KBM-7 (cell line): ENCODE measurements at places on chromosomes 6 and 20.

- no peak for DNase-seq
Measured at GRCh38 chr20:23515250-23515939, 24.5 kb downstream of the CST8 start.

DNA sequence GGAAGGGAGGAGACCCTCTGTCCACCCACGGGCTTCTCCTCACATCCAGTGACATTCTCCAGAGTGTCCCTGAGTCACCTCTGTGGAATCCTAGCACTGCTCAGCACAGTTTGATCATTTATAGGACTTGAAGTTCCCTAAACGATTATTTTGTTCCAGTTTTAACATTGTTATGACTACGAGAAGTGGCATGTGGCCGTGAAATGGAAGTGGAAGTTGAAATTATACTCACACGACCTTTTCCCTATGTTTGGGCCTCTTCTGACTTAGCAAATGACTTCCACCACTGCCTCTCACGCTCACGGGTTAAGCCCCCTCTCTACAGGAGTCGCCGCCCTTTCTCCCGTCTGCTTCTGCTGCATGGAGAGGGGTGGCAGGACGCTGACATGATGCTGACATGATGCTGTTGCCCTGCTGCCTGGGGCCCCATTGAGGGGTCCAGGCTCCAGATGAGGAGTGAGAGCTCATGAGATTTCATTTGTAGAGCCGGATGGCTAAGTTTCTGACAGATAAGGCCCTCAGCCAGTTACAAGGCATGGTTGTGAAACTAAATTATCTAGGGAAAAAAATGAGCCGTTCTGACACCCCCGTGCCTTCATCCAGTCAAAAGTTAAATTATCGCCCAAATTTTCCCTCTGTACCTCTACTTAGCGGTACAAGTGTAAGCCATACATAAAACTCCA is 153.6 kb upstream of the UST start:
- no peak for DNase-seq

DNA sequence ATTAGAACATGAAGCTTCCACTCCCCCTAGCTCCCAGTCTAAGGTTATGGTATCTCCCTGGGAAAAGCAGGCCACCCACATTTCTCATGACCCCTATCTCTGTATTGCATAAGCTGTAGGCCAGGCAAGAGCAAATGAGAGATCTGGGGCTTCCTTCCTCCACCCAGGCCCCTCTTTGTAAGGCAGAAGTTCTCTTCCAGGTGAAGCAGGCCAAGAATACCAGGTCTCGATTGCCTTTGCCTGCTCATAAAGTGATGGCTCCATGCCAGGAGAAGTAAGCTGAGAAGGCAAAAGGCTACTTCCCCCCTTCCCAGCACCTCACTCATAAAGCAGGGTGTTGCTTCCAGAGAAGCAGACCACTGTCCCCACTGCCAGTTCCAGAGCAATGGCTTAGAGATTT is 144.1 kb upstream of the KCNK16 start:
- no peak for DNase-seq

GRCh38 chr6:42352856-42353564 is 98.7 kb downstream of the TRERF1 start:
- DNase-seq, result no peak

DNA sequence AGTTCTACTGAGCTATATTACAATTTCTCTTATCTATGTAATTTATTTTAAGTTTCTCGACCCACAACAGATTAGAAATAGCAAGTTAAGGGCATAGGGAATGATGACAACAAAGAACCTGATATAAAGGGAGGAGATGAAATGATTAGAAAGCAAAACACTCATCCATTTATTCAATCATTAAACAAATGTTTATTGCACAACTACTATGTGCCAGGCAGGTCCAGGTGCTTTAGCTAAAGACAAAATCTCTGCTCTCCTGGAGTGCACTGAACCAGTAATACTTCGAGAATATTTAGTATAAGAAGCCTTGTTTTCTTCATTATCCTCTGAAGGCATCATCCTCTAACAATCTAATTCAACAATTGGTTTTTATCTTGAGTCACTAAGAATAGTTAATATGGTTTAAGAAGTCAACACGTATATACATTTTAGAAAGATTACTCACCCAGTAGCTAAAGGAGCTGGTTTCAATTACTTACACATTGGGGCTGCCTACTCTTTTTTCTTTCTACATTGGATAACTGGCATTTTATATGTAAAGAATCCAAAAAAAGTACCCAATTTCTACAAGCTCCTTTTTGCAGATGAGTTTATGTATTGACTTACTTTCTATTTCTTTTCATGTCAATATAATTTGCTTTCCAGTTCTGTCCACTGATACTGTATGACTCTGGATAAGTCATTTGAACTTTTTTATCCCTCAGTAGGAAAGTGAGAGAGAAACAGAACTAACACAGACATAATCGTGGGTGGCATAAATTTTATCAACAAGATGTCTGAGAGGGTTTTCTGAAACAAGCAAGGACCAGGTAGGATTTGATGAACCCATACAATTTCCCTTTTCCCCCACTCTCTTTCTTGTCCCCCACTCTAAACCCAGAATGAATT is 312.6 kb downstream of the CLIC5 start:
- DNase-seq, result no peak

DNA sequence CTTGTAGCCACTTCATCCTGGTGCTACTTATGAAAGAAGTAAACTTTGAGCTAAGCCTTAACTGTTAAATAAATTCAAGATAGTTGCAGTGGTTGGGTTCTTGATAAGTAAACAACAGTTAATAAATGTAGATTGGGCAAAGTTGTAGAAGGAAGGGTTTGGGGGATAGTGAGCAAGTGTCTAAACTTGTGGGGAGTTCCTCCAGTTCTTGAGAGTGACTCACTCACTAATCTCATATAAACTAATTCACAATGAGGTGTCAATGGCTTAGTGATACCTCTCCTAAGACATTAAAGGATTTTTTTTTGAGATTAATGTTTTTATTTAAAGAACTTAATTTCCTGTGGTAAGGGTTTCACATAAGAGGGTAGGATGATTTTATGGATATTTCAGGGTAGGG is 507.4 kb downstream of the BMP2 start:
- DNase-seq, result no peak
